ENCODE measurements at places on chromosomes 1 and 21. TPM values are rescaled to one million over a fixed set of nuclear protein-coding genes. Genes with fewer than 3 reads are reported as not detected.

AMY1A gene
- not detected for total RNA-seq

NID1 gene
- total RNA-seq, result 89.3 TPM

CDK18 gene
- total RNA-seq, result 28.6 TPM

BARHL2 gene
- not detected for total RNA-seq

OR6K3 gene
- total RNA-seq, result not detected

PLPPR4 gene
- 5.1 TPM for total RNA-seq

DNA sequence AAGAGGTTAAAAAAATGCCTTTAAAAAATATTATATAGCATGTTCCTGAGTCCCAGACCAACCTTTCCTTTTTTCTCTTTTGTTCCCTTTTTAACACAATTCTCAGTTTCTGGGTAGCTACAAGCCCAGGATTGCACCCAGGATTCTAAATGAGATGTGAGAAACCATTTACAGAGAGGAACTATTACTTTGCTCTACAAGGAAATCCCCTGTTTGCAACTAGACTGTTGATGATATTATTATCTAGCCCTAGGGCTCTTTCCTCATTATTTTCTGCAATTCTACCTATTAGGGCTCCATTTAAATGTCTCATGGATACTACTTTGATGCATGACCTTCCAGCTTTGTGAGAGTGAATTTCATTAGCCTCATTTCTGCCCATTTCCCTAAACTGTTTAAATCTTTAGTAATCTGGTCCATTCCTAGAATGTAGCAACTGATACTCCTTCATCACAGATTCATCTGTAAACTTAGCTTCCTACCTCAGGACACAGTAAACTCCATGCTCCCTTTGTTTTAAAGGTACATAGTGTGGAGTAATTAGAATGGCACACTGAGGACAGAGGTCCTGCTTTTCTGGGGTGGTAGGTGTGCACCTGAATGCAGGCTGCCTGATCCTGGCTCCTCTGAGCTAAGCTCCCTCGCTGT is 7.1 kb upstream of the KIF14 start:
- no peak for DNase-seq

- DNase-seq, result no peak
Measured at GRCh38 chr1:68585351-68585750, 88.5 kb upstream of the DEPDC1 start.

GRCh38 chr1:215417122-215417521 is 150.0 kb upstream of the KCTD3 start:
- DNase-seq, result no peak

- DNase-seq, result no peak
Measured at GRCh38 chr1:192395895-192396294, 79.1 kb downstream of the RGS21 start.

- no peak for DNase-seq
Measured at GRCh38 chr1:184788970-184789369, 34.3 kb upstream of the EDEM3 start.

- DNase-seq, result no peak
Measured at GRCh38 chr1:32367912-32368635, 5.7 kb downstream of the TSSK3 start.

DNA sequence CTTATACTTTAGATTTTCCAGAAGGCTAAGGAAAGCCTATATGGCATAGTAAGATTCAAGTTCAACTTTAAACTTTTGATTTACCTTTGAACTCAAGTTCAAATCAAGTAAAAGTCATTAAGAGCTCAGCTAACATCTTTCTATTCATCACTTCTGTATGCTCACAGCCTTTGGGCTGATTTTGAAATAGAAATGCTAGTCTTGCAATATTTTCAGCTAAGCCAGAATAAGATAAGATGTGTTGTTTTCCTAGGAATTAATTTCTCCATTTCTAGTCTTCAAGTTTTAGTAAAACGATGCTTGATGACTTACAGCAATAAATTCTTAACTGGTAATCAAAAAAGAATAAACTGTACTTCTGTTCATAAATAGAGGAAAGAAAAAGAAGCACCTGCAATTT is 35.6 kb downstream of the ATP1B1 start:
- no peak for DNase-seq

DNA sequence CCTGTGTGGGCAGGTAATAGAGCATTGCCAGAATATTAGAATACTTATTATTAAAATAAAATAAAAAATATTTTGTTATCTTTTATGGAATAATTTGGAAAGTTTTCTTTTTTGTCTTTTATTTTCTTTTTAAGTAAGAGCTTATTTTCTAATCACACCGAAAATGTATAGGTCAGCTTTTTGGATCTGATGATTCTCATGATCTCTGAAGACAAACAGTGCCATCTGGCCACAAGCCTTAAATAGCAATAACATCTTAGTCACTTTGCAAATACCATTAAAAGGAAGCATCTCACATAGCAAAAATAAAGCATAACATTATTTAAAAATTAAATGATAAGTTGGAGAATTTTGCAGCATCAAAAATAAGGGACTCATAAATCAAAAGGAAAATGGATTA is 213.8 kb downstream of the PLA2G4A start:
- DNase-seq, result no peak

DNA sequence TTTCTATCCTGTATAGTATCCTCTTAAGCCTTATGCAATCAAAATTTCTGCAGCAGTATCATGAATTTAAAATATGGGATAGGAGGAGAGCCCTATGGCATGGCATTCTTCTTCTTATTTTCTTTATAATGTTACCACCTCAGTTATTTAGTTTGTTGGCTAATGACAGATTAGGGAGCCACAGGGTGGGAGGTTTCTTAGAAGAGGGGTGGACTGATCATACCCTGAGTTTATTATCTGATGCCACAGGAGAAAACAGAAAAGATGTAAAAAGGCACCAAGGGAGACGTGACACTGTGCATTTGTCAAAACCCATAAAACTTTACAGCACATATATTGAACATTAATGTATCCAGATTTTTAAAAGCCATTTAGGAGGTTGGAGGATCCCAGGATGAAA is 66.9 kb downstream of the LRRC8D start:
- no peak for DNase-seq

- no peak for DNase-seq
Measured at GRCh38 chr1:203609979-203610493, 16.6 kb upstream of the ATP2B4 start.

- DNase-seq, result no peak
Measured at GRCh38 chr1:43239484-43239883, 30.3 kb upstream of the TMEM125 start.
